Daoy (cell line): ENCODE measurements at places on chromosomes 6 and 20.

GRCh38 chr20:51463560-51463959, 79.0 kb downstream of the NFATC2 start:
- no peak for DNase-seq

DNA sequence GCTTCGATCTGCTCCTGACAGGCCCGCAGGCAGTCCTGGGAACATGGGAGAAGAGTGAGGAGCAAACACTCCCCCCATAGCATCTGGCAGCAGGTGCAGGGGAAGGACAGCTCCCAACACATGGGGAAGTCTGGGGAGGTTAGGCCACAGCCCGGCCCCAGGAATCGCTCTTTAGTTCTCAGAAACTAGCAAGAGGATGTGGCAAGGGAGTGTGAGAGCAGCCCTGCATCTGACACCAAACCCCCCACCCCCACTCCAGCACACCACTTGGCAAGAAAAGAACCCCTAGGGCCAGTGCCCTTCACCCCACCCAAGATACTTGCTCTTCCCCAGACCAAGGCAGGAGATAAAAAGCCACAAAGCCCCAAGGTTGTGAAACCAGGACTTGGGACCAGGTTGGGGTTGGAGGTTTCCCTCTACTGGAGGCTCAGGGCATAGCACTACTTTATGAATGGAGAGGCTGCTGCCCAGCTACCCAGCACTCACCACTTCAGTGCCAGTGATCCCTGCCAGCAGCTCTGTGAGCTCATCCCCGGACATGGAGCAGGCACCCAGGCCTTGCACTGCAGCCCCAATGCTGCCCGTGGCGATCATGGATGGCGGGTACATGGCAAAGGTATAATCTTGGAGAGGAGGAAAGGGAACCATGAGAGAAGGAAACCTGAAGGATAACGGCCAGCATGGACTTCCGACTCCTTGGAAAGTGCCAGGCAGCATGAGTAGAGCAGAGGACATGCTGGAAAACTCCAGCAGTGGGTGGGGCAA, 5.4 kb downstream of the CCND3 start:
- DNase-seq, result peak; percentile 84

DNA sequence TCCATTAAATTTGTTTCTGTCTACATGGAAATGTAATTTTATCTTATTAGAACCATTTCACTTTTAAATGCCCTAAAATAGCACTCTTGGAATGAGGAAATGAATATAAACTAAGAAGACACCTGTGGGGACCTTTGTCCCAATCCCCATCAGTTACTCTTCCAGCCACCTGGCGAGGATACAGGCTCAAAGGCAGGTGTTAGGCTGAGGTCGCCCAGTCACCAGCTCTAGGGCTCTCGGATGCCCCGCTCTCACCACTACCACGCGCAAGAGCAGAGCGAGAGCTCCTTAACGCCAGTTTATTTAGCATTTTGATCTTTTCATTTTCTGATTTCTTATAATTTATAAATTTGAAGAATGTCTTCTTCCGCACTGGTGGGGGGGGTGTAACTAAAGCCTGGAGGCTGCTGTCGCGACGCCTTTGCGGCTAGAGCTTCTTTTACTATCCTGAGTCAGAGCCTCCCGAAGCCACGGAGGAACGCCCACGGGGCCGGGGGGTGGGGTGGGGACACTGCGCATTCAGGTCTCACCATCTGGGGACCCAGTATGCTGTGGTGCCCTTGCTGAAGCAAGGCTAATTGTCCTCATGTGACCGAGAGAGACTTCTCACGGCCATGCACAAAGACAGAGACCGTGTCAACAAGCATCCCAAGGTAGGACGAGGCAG, 38.7 kb upstream of the AFDN start:
- no peak for DNase-seq

GRCh38 chr6:57173886-57174510, 1.9 kb downstream of the BAG2 start:
- DNase-seq, result peak; percentile 82

GRCh38 chr6:11141295-11141694, 29.8 kb upstream of the ERVFRD-1 start:
- DNase-seq, result no peak
